ENCODE measurements at places on chromosomes 11 and 22.
A peak's percentile ranks its signal among the peaks of the same experiment; 100 is the strongest.

DNA sequence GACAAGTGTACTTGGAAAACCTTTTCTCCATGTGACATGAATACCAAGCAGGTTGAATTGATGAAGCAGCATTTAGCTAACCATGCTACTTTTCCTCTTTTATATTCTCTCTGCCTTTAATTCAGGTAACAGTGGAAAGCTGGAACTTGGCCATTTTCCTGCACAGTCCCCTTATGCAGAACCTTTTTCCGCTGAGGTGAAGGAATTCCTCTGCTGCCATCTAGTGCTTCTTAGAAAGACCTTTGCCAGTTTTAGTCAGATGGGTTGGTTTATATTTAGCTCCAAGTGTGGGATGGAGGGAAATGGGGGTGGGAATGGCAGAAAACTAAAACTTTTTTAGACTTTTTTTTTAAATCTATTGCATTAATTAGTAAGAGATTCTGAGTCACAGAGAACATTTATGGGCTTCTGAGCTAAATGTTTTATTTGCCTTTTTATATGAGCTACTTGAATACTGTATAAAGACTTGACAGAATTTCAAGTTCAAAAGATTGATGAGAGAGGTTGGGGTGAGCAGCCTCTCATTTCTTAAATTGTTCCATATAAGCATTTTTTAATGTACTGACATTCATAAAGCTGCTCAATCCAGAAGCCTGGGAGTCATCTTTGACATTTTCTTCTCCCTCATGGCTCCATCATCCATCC lies 153.9 kb upstream of the ZC3H12C start:
- DNase-seq, result no peak

DNA sequence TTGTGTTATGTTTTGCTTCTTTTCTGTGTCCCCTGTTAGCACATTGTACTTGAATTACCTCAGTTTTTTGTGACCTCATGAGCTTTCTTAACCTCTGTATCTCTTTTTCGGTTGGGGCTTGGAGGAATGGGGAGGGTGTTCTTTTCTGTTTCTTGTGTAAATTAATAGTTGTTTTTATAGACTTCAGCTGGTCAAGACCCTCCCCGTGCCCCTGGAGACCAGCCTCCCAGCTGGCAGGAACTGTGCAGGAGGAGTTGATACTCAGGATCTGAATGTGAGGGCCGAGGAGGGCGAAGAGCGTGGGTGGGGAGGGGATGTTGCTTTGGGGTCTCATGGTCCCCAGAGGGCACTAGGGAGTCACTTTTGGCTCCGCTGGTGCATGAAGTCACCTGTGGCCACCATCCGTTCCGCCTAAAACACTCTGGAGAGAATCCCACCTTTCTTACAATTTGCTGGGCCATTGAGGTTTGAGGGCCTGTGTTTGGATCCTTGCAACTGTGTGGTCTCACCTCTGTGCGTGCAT lies 44.3 kb upstream of the NNMT start:
- no peak for DNase-seq

DNA sequence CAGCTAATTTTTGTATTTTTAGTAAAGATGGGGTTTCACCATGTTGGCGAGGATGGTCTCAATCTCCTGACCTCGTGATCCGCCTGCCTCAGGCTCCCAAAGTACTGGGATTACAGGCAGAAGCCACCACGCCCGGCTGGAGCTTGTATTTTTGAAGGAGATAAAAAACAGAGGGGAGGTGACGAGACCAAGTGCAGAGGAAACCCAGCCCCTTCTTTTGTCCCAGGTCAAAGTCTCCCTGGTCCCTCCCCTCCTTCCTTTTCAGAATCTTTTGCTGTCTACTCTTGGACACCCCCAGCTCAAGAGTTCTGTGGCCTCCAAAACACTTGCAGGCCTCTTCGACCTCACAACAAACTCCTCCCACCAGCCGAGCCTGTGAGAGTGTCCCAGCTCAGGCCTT lies 12.2 kb upstream of the TMEM184B start:
- DNase-seq, result no peak

GRCh38 chr11:18958221-18958910 lies 19.2 kb upstream of the MRGPRX1 start:
- no peak for DNase-seq

DNA sequence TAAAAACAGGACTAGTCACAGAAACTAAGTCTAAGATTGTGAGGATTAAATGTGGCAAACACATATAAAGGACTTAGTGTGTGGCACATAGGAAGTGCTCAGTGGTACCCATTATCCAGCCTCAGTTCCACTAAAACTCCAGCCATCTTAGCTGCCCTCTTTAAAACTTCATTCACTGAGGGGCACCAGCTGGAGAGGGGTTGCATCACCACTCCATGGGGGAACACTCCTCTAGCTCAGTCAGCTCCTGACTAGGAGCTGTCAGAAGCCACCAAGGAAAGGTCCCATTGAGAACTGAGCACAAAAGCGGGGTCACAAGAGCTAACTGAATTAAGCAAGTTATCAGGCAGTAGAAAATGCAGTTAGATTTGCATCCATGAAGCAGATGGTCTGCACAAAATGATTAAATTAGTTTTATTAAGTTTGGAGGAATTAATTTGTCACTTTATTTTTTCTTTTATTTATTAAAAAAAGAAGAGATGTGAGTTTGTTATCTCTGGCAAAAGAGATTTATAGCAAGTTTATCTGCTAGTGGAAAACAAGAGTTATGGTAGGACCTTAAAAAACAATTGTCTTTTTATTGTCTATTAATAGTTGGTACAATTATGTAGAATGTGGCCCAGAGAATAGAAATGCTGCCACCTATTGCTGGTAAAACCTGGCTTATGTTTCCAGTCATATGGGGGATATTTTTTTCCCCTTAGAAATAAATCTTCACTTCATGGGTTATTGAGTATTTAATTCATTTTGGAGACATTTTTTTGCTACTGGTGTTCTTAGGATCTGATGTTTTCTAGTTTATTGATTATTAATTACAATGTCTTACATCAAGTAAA lies 95.7 kb downstream of the NAV2 start:
- no peak for DNase-seq

DNA sequence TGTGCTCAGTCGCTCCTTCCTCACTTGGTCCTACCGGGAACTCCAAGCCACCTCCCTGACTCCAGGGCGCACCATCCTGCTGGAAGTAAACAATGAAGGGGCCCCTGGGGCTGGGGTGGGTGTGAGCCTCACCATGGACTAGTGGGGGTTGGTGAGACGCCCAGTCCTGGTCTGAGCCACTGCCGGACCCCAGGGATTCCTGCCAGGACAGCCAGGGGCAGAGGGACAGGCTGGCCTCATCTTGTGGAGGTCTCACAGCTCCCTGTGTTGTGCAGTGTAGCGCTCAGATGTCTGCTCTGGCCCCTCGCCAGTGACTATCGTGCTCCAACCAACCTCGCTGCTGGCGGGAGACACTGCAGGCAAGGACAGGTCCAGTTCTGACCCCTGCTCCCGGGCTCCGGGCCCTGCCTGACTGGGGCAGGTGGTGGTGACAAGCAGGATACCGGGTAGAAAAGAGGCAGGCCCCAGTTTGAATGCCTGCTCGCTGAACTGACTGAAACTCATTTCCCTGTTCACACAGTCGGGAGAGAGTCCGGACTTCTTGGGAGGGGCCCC lies 1021.4 kb downstream of the BRD1 start:
- no peak for DNase-seq

DNA sequence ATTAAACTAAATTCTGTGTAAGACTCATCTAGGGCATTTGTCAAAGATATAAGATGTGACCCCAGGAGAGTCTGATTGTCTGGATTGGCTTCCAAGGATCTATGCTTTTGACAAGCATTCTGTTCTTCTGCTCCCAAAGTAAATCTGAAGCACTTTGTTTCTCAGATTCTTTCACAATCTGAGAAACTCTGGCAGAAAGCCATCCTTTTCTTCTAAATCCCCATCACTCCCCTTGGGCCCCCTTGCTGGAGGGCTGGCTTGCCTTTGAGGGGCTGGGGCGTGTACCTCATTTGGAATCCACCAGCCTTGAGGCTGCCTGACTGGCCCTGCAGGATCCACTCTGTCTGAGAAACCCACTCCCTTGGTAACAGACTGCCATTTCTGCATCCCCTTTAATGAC lies 173.5 kb upstream of the CTSC start:
- DNase-seq, result no peak

- no peak for DNase-seq
Observed at GRCh38 chr11:21412652-21413383, 743.4 kb downstream of the NELL1 start.

DNA sequence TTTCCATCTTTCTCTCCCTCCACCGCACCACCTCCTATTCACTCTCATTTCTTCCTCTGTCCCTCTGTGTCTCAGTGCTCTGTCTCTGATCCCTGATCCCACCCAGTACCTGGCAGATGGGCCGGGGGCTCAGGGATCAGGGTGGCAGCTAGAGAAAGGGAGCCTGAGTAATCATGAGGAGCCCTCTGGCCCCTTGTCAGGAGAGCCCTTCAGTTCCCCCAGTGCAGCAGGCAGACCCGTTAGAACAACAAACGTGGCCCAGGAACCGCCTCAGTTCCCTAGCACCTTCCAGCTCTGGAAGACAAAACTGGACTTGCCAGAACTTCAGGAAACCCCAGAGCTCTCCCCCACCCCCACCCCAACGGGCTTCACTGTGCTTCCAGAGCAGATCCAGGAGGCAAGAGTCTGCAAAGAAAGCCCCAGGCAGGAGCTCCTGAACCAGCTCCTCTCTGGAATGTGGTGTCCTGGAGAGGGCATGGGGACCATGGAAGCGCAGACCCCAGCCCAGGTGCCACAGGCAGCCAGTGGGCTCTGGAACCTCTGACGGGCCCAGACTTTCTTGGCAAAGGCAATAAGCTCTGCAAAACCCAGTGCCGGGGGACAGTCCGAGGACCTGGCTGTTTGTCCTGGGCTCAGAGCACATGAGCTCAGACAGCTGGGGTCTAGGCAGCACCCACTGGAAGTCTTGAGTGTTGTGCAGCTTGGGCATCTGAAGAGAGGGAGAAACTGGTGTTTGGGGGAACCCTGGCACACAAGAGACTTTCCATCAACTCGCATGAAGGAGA lies 43.2 kb downstream of the LMO1 start:
- DNase-seq, result no peak

DNA sequence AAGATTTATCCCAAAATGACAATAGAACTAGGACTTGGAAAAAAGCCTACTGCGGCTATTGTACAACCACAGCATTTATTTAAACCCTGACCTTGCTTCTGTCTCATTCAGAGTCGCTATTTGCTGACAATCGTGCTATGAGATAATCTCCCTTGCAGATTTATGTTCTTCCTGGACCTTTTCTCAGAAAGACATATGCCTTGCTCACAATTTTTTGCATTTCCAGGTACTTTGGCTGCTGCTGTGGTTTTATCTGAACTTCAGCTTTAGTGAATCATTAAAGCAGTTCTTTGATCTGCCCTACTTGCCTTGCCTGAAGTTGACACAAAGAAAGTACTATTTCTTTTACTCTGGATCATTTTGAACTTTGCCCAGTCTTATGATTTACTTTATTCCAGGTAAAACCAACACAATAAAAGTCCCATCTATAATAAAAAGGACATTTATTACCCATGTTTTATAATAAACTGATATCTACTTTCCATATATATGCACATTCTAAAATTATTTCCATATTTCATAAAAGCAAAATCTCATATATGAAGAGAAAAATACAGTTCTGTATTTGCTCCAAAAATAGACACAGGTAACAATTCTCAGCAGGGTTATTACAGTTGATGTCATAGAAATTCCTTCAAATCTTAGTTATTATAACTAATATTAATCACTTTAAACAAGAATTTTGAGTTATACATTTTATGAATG lies 63.4 kb upstream of the CARD18 start:
- DNase-seq, result no peak

- no peak for DNase-seq
Observed at GRCh38 chr22:36413022-36413775, 25.4 kb upstream of the MYH9 start.

- DNase-seq, result no peak
Observed at GRCh38 chr11:46265764-46266163, 11.7 kb upstream of the CREB3L1 start.

- DNase-seq, result no peak
Observed at GRCh38 chr11:85934596-85935169, 79.5 kb downstream of the CCDC83 start.

DNA sequence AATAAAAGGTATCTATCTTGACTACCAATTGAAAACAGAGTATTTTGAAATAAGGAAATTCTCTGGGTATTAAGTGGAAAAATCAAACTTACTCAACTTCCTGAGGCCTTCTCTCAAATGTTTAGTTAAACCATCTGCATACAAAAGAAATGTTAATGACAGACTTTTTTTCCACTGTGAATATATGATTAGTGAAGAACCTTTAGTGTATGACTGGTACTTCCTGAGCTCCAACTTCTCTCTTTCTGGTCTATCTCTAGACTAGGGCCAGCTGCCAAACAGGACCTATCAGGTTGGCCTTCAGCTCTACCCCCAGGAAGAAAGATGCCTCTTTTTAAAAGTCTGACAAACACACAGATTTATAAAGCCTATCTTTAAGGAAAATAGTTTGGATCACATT lies 68.8 kb upstream of the SCUBE2 start:
- no peak for DNase-seq

- DNase-seq, result no peak
Observed at GRCh38 chr22:50567721-50568252, 5.1 kb upstream of the SYCE3 start.

DNA sequence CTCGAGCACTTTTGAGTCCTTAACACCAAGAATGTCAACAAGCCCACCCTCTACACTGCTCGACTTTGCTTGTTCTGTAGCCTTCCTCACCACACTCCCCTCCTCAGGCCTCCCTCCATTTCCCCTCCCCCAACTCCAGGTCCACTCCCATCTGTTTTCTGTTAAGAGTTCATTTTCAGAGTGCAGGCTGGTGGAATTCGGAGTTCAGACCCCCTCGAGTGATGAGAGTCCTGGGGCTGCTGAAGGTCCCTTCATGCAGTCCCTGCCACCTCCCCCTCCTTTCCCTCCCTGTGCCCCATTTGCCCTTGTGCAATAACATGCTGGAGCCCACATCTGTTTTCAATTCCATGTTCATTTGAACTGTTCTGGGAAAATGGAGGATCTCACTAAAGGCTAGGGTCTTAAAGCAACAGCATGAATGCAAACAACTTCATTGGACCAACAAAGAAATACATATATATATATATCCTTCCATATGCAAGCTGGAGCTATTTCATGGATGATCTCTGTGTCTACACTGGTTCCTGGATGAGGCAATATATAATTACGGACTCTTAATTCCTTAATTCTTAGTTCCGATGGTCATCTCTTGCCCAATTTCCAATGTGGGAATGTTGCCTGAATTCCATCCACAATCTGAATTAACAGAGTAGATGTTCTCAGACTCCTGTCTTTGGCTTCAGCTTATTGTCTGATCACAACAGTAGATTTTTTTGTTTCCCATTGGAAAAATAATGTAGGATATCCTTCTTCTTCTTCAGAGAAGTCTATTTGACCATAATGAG lies 340.4 kb downstream of the ETS1 start:
- DNase-seq, result no peak

GRCh38 chr11:122882189-122882856 lies at the start of gene JHY:
JHY (plus strand) TSS chr11:122882759; CDS start chr11:122885850, 3,091 bp downstream.
- peak; percentile 17 for DNase-seq
